GM12878 (cell line): ENCODE measurements at places on chromosomes 7 and 10. TPM values are rescaled to one million over a fixed set of nuclear protein-coding genes. Genes with fewer than 3 reads are reported as not detected.

Gene PDZD7
- polyA plus RNA-seq = 0.20 TPM in 1 of 2 replicates, not detected in the other

- no peak for DNase-seq
- peaks cover 14% of the 10 kb centered on the region for H3K36me3 ChIP-seq
- no peaks in the 10 kb centered on the region for H3K27me3 ChIP-seq
- no peak overlapping the region for H3K27ac ChIP-seq
- H3K4me3 ChIP-seq = no peak overlapping the region
- H3K4me1 ChIP-seq = no peaks in the 10 kb centered on the region
These were observed 20.9 kb downstream of the UROS start for GRCh38 chr10:125802131-125802530.

DNA sequence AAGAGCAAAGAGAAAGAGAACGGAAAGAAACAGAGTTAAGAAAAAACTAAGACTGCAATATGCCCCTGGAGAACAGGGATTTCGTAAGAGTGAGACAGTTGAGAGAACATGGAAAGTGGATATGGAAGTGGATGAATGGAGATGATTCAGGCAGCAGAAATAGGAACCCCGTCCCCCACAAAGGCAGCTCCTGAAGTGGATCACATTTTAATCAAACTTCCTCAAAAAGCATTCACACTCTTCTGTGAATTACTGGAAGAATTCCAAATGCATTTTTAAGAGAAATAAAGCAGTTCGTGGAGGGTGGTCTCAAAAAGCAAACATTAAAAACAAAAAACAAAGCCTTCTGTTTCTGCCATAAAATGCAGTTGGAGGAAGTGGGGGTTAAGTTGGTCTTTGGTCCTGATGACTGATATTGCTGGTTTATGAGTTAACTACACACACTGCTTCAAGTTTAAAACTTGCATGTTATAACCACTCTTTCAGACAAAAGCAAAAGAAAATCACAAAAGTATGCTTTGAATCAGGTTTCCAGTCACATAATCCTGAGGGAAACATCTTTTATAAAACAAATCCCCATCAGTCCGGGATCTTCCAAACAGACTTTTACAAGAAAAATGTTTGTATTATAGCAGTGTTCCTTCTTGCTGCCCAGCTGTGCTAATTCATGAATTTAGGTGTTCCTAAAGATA, 214.3 kb downstream of the FANK1 start:
- no peak for DNase-seq
- no peak overlapping the region for H3K4me3 ChIP-seq
- no peaks in the 10 kb centered on the region for H3K4me1 ChIP-seq
- no peaks in the 10 kb centered on the region for H3K27me3 ChIP-seq

GRCh38 chr7:148503900-148504487, 86.6 kb upstream of the C7orf33 start:
- no peak overlapping the region for H3K27ac ChIP-seq
- no peak overlapping the region for H3K4me3 ChIP-seq
- peaks cover 53% of the 10 kb centered on the region for H3K4me1 ChIP-seq
- no peaks in the 10 kb centered on the region for H3K27me3 ChIP-seq

DNA sequence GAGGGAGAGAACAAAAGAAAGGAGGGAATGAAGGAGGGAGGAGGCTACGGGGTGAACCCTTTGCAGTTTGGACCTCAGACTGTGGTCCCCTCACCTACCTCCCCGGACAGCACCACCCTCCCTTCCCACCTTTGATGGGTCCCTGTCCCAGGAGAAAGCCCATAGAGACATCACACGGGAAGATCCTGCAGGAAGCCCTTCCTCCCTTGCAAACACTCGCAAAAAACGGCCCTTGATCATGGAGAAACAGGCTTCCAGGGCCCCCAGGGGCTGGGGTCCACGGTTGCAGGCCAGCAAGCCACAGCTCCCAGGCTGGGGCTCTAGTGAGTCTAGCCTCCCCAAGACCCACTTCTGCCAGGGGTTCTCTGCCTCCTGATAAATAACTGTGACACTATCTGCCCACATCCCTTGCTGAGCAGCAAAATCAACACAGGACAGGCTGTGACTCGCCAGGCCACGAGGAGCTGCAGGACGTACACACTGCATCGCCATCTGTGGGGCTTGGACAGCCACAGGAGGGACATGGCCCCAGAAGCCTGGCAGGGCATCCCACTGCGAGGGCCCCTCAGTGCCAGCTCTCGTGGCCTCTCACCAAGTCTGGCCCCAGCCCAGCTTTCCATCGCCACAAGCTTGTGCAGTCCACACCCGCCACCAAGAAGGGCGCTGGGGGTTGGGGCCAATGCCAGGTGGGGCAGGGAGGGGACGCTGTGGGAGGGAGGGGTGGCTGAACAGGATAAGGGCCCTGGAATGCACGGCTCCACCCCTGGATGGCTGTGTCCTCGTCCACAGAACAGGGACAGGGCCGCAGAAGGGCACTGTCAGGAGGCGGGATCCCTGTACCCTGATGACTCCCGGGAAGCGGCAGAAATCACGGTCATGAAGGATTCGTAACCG, 34.2 kb downstream of the PDGFA start:
- no peak for DNase-seq
- H3K27ac ChIP-seq = no peak overlapping the region
- H3K27me3 ChIP-seq = no peaks in the 10 kb centered on the region
- H3K36me3 ChIP-seq = no peaks in the 10 kb centered on the region

Gene UPK3BL2
- 6.9 and 10.4 TPM in 2 replicates for polyA plus RNA-seq

- no peak overlapping the region for H3K27ac ChIP-seq
- no peaks in the 10 kb centered on the region for H3K27me3 ChIP-seq
- no peak for DNase-seq
- no peak overlapping the region for H3K4me3 ChIP-seq
These were observed 51.3 kb downstream of the IKZF1 start for GRCh38 chr7:50355817-50356178.

Gene HMX3
- 2.6 and 16.6 TPM in 2 replicates for polyA plus RNA-seq

Gene FOXI2
- polyA plus RNA-seq = not detected in 2 replicates
